Fibroblast of skin of abdomen (primary cell): ENCODE measurements at places on chromosomes 1 and 21.
A peak's percentile ranks its signal among the peaks of the same experiment; 100 is the strongest.

DNA sequence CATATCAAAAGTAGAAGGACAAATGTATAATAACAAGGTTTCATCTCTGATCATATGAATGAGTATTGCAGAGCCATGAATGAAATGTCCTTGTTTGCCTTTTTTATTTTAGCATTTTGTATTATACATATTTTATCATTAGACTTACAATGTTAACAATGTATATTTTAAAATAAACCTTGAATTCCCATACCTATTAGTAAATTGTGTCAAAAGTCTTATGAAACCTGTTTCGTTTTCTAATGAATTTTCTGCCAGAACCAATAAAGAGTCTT lies 646 bp downstream of the DNAJB4 start:
- DNase-seq, result no peak

GRCh38 chr21:45364468-45365185 lies 40.3 kb upstream of the COL18A1 start:
- peak; percentile 52 for DNase-seq

DNA sequence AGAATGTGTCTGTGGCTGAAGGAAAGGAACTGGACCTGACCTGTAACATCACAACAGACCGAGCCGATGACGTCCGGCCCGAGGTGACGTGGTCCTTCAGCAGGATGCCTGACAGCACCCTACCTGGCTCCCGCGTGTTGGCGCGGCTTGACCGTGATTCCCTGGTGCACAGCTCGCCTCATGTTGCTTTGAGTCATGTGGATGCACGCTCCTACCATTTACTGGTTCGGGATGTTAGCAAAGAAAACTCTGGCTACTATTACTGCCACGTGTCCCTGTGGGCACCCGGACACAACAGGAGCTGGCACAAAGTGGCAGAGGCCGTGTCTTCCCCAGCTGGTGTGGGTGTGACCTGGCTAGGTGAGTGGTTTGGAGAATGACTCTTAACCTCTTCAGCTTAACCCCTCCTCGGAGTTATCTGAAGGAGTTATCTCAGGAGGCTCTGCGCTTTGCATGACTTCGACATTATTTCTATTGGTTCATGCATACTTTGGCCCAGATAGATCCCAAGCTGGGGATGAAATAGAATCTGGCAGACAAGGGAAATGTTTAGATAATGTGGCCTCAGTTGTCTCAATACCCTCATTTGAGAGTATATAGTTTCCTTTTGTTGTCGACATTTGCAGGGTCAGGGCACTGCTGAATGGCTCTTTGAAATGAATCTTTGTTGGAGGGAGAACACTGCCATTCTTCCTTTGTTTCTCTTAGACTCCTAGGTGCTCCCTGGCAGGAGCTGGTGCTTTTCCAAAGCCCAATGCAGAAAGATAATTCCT lies 39.7 kb downstream of the PTGFRN start:
- no peak for DNase-seq

GRCh38 chr1:184622136-184622823 lies 132.4 kb downstream of the EDEM3 start:
- DNase-seq, result peak; percentile 89

- no peak for DNase-seq
Measured at GRCh38 chr1:194194724-194195123, 1008.3 kb upstream of the B3GALT2 start.

- DNase-seq, result no peak
Measured at GRCh38 chr21:39037807-39038405, 145.3 kb downstream of the PSMG1 start.
